ENCODE measurements at places on chromosomes 7 and 10.

GRCh38 chr7:136807598-136807997 is 60.9 kb upstream of the CHRM2 start:
- H3K4me1 ChIP-seq: no peaks in the 10 kb centered on the region
- no peak overlapping the region for H3K27ac ChIP-seq
- DNase-seq: peak; percentile 5
- H3K27me3 ChIP-seq: no peaks in the 10 kb centered on the region
- H3K4me3 ChIP-seq: no peak overlapping the region

DNA sequence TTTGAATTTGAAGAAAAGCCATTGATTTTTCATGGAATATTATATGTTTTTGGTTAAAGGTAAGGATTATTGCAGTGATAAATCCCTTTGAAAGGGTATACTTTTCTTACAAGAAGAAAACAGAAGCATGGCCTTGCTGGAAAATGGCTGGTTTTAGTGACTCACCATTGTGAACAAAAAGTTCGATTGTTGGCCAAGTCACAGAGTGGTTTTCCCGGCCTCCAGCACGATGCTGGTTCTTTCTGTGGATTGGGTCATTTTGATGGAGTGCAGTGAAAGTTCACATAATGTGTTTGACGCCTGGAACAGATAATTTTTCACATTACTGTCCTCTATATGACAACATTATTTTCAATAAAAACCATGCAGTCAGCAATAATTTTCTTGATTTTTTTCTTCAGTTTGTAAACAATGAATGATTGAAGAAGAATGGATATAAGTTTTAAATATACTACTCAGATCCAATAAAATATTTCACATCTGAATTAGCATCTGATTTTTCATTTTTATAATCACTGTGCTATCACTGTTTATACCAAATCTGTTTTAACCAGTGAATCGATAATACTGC is 60.9 kb downstream of the RBM20 start:
- no peaks in the 10 kb centered on the region for H3K4me1 ChIP-seq
- no peaks in the 10 kb centered on the region for H3K27me3 ChIP-seq
- no peaks in the 10 kb centered on the region for H3K36me3 ChIP-seq
- no peak overlapping the region for H3K4me3 ChIP-seq
- no peak overlapping the region for H3K27ac ChIP-seq

DNA sequence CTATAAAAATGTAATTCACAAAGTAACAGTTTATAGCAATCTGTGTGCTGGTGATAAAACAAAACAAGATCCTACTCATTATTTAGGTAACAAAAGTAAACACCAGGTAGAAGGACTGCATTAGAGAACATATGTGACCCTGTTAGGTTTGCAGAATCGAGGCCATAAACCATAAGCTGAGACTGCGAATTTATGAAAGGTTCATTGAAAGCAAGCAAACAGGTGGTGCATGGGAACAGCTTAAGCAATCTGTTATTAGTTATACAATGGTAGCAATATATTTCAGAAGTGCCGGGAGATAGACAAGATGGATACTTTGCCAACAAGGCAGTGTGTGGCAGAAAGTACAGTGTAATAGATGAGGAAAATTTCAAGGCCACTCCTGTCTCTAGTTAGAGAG is 23.5 kb upstream of the FAM133B start:
- H3K4me3 ChIP-seq: peak overlapping the region; percentile 32
- H3K4me1 ChIP-seq: peaks cover 8% of the 10 kb centered on the region
- no peaks in the 10 kb centered on the region for H3K27me3 ChIP-seq
- peak overlapping the region; percentile 70 for H3K27ac ChIP-seq

- peaks cover 11% of the 10 kb centered on the region for H3K36me3 ChIP-seq
- peaks cover 13% of the 10 kb centered on the region for H3K27me3 ChIP-seq
- peaks cover 7% of the 10 kb centered on the region for H3K4me1 ChIP-seq
- DNase-seq: no peak
- H3K4me3 ChIP-seq: peak overlapping the region; percentile 97
- H3K27ac ChIP-seq: peak overlapping the region; percentile 79
Observed at GRCh38 chr7:66205741-66206090, 582 bp downstream of the TPST1 start.

DNA sequence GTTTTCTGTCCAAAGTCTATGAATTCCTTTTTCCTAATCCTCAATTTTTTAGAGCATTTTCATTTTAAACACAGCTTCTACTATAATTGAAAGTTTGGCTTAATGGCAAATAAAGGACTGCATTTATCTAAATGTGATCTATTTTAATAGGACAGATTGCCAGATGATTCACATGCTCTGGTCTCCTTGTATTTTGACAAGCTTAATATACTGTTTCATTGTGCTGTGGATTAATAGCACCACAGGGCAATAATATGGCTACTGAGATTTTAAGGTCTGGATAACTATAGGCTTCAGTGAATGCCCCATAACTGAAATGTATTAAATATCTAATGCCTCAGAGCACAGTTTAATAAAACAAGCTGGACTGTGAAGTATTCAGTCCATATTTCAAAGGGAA is 1362.8 kb downstream of the XPNPEP1 start:
- H3K36me3 ChIP-seq: no peaks in the 10 kb centered on the region
- H3K27me3 ChIP-seq: no peaks in the 10 kb centered on the region
- DNase-seq: no peak
- no peak overlapping the region for H3K4me3 ChIP-seq

GRCh38 chr7:127382301-127383085 is 10.0 kb downstream of the ZNF800 start:
- H3K4me3 ChIP-seq: no peak overlapping the region
- no peaks in the 10 kb centered on the region for H3K27me3 ChIP-seq
- no peaks in the 10 kb centered on the region for H3K36me3 ChIP-seq

DNA sequence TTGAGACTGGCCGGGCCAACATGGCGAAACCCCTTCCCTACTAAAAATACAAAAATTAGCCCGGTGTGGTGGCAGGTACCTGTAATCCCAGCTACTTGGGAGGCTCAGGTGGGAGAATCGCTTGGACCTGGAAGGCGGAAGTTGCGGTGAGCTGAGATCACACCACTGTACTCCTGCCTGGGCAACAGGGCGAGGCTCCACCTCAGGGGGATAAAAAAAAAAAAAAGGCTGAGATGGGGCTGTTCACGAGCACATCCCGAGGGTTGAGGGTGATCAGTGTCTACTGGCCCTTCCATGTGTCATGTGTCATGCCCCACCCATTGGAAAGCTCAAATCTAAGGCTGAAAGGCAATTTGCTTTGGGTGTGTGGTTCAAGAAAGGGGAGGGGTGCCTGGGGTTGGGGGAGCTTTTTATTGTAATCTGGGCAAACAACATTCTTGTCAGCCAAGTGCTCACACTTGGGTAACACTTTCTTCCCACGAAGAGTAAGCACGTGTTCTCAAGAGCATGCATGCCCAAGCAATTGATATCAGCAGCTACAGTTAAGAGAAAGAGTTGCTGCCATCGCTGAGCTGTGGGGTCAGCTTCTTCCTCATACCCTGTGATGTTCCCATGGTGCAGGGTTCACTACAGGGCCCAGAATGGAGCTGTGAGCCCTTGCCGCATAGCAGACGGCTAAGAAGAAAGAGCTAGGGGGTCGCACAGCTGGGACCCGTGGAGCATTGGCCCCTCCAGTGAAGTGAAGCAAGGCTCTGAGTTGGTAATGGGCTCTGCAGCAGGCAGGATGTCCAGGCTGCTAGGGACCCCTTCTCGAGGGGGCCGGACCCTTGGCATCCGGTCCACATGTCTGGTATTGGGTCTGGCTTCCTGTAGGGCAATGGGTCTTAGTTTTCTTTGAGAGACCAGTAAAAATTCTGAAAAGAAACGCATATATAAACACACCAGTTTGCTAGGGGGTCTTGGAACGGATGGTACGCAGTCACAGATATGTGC is 9.9 kb upstream of the ACSL5 start:
- no peak overlapping the region for H3K4me3 ChIP-seq
- H3K27me3 ChIP-seq: no peaks in the 10 kb centered on the region
- H3K4me1 ChIP-seq: peaks cover 8% of the 10 kb centered on the region

- no peak overlapping the region for H3K27ac ChIP-seq
- H3K27me3 ChIP-seq: peaks cover 12% of the 10 kb centered on the region
- no peaks in the 10 kb centered on the region for H3K4me1 ChIP-seq
- no peak overlapping the region for H3K4me3 ChIP-seq
- peaks cover 11% of the 10 kb centered on the region for H3K36me3 ChIP-seq
Observed at GRCh38 chr10:130491011-130491692, 355.0 kb downstream of the GLRX3 start.

- H3K27ac ChIP-seq: no peak overlapping the region
- no peaks in the 10 kb centered on the region for H3K36me3 ChIP-seq
- no peak overlapping the region for H3K4me3 ChIP-seq
- DNase-seq: no peak
- peaks cover 25% of the 10 kb centered on the region for H3K4me1 ChIP-seq
Observed at GRCh38 chr7:116585392-116585791, 60.6 kb downstream of the CAV1 start.

DNA sequence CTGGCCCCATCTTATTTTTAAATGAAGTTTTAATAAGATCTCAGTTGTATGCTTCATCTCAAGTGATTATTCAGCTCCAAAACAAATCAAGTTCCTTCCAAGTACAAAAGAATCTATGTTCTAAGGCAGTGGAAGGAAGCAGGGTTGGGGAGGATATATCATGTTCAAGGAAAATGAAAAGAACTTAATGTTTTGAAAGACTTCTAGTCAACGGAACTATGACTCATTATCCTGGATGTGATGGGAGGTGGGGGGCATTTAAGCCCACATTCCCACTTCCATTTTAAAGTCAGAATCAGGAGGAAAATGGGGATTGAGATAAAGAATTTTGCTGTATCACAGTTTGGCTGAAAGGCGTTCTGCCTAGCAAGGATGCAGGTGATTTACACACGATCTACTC is 59.4 kb downstream of the FANK1 start:
- peaks cover 13% of the 10 kb centered on the region for H3K36me3 ChIP-seq
- H3K27me3 ChIP-seq: no peaks in the 10 kb centered on the region
- no peak overlapping the region for H3K27ac ChIP-seq
- no peak overlapping the region for H3K4me3 ChIP-seq
- no peaks in the 10 kb centered on the region for H3K4me1 ChIP-seq
- DNase-seq: no peak

GRCh38 chr7:386385-386784 is 96.4 kb downstream of the FOXL3 start:
- H3K36me3 ChIP-seq: peaks cover 3% of the 10 kb centered on the region
- H3K27ac ChIP-seq: no peak overlapping the region
- H3K27me3 ChIP-seq: peaks cover 14% of the 10 kb centered on the region
- peaks cover 14% of the 10 kb centered on the region for H3K4me1 ChIP-seq

GRCh38 chr7:77351539-77352004 is 64.6 kb downstream of the GSAP start:
- H3K36me3 ChIP-seq: no peaks in the 10 kb centered on the region
- DNase-seq: peak; percentile 17
- H3K27ac ChIP-seq: peak overlapping the region; percentile 96
- peak overlapping the region; percentile 40 for H3K4me3 ChIP-seq
- H3K27me3 ChIP-seq: no peaks in the 10 kb centered on the region

DNA sequence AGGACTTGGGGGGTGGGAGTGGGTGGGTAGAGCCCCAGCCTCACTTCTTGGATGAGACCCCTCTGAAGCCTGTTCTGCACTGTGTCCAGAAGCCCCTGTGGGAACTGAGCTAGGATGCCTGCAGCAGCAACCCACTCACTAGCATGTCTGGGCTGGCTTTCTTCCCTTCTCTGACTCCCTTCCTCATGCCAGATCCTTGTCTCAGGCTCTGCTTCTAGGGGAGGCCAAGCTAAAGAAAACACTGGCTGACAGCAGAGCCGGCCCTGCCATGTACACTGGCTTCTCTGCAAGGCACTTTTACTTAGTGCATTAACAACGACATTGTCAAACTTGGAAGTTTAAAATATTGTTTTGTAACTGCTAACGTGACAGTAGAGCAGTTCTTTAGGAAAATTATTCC is 50.2 kb downstream of the ARHGAP22 start:
- H3K4me3 ChIP-seq: no peak overlapping the region
- no peak for DNase-seq
- H3K36me3 ChIP-seq: peaks cover 3% of the 10 kb centered on the region
- H3K27me3 ChIP-seq: peaks cover 8% of the 10 kb centered on the region
- no peak overlapping the region for H3K27ac ChIP-seq

GRCh38 chr7:108310351-108310750 is 145.9 kb downstream of the NRCAM start:
- DNase-seq: no peak
- no peak overlapping the region for H3K4me3 ChIP-seq
- no peaks in the 10 kb centered on the region for H3K36me3 ChIP-seq
- no peaks in the 10 kb centered on the region for H3K4me1 ChIP-seq

DNA sequence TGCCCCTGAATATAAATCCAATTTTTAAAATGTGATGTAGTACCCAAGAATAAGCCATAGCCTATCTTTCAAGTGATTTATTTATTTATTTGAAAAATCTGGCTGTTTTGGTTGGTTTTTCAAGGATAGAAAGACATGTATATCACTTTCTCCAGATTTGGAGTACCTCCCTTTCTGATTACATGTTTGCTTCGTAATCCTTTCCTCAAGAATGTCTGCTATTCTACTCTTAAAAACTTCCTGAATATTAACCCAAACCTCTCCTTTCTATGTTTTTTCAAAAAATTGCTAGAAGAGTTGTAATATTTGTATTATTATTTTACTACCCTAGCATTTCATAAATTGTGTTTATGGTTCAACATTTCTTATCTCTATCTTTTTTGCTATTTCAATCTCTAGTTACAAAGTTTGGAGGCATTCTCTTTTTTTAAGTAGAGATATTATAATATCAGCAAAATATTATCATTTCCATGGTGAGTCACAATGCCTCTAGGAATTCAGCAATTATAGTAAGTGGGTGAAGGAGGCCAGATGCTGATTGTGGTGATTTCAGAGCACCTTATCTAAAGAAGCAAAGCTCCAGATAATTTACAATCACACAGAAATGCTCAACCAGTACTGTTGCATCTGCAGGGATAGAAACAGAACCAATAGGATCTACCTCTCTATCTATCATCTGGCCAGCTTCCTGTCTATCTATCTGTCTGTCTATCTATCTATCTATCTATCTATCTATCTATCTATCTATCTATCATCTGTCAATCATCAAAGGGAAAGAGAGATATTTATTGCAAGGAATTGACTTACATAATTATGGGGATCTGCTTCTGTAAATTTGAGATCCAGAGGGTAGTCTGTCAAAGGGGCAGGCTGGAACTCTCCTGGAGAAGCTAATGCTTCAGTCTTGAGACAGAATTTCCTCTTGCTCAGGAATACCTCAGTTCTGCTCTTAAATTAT is 412.5 kb upstream of the SEMA3C start:
- peaks cover 1% of the 10 kb centered on the region for H3K27me3 ChIP-seq
- no peak overlapping the region for H3K4me3 ChIP-seq
- no peaks in the 10 kb centered on the region for H3K36me3 ChIP-seq
- H3K4me1 ChIP-seq: peaks cover 7% of the 10 kb centered on the region

GRCh38 chr10:118112543-118113125 is 65.9 kb upstream of the RAB11FIP2 start:
- H3K4me3 ChIP-seq: no peak overlapping the region
- H3K4me1 ChIP-seq: no peaks in the 10 kb centered on the region
- no peaks in the 10 kb centered on the region for H3K27me3 ChIP-seq
- no peaks in the 10 kb centered on the region for H3K36me3 ChIP-seq
- DNase-seq: no peak
- no peak overlapping the region for H3K27ac ChIP-seq
